Vagina (tissue), 2 donors: ENCODE measurements at places on chromosomes 13 and 19.

GRCh38 chr13:67549331-67549730 is 319.2 kb upstream of the PCDH9 start:
- no peak for DNase-seq

DNA sequence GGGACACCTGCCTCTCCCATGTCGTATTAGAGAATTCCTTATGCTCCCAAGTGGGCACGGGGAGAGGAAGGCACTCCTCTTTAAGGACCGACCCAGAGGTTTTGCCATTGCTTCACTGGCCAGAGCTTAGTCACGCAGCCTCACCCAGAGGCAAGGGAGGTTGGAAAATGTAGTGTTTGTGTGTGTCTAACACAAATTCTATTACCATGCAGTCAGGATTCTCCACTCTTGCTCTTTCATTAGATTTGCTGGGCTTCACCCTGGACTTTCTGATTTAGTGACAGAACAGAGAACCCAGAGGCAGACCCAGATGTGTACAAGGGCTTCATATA is 14.6 kb upstream of the NCCRP1 start:
- DNase-seq = no peak

DNA sequence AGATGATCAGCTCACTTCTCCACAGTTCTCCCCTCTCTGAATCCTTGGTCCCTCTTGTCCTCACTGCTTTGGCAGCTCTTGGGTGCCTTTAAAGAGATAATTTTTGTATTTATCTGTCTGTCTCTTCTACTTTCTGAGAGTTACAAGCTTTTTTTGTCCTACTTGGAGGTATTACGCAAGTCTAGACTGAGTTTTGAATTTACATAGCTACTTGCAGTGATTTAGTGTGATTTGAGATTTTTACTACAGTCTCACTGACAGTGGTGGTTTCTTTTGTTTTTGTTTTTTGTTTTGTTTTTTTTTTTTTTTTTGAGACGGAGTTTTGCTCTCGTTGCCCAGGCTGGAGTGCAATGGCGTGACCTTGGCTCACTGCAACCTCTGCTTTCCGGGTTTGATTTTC is 22.1 kb downstream of the URI1 start:
- no peak for DNase-seq

DNA sequence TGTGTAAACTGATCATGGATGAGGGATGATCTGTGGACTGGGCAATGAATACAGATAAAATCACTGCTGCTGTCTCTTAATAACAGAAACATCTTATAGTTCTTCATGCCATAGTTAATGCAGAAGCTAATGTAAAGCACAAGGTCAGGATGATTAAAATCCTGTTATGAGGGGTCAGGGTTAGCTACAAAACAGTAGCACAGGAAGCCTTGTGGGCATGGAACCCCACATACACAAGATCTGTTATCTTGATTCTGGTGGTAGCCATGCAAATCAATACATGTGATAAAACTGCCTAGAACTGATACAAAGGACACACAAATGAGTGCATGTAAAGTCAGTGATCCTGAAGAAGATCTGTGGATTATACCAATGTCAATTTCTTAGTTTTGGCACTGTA is 96.4 kb downstream of the KLF12 start:
- DNase-seq = no peak

DNA sequence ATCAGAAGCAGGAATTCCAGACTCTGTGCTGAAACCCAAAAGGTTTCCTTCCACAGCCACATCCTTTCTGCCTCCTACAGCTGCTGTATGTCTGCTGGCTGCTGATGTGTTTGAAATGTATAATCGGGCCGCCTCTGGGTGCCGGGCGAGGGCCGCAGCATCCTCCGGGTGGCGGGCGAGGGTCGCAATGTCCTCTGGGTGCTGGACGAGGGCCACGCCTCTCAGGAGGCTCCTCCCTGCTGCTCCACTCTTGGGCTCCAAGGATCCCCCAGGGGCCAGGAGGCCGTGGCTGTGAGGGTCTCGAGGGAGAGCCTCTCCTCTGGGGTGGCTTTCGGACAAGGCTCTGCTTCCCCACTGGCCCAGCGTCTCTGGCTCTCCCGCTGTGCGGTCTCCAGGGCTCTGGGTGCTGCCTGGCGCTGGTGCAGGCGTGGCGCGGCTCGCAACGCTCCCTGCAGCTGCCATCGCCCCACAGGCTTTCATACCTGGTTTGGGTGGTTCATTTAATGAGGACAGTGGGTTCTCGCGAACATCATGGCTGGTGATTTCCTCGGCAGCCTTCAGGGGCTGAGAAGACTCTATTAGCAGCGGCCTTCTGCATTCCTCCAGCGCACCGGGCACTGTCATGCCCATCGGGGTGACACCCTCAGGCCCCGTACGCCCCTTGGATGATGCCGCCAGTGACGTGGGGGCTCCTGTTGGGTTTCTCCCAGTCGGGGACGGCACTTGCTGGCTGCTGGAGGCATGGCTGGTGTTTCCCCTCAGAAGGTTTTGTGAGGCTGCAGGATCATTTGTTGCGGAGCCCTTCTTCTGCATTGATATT is 41.8 kb upstream of the GRTP1 start:
- peak; percentile 74 for DNase-seq

DNA sequence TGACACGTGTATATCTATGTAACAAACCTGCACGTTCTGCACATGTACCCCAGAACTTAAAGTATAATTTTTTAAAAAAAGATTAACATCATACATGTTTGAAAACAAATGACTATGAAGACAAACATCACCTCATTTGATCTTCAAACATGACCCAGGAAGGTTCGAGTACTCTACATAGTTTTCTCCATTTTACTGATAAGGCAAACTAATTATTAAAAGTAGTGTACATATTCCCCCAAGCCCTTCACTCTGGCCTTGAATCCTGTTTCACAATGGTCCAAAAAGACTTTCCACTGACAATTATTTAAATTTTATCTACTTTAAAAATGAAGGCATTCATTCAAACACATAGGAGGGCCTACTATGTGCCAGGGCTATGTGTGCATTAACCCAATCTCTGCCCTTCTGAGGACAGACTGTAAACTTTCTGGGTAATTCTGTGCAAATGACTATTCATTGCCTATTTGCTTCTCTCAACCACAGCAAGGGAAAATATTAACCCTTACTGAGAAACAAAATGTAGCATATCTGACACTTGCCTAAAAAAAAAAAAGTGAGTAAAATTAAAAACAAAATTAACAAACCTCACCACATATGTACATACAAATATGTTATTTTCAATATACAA is 22.1 kb downstream of the ATP7B start:
- DNase-seq = no peak

DNA sequence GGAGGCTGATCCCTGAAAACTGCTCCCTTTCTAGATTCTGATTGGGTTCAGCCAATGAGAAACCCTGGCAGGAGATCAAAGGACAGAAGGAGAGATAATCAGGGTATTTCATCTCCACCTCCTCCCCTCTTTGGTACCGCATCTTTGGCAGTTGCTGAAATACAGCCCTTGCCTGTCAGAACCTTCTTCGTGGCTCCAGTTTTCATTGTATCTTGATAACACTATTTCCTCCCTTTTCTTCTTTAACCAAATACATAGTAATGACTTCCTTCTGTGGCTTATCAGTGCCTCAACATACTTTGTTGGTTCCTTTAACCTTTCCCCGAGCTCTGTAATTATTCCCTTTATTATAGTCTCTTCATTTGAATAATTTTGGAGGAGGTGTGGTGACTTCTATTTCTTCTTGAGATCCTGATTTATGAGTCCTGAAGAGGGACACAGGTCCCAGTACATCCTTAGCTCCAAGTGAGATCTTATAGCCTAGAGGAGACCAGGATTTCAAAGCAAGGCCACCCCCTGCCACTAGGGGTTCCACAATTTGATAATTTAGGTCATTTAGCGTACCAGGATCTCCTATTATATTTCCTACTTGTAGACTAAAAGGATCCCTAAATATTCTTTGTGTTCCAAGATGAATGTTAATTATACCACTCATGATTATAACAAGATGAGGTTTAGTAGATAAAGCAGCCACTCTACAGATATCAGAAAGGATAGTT is 98.0 kb downstream of the EDNRB start:
- no peak for DNase-seq

DNA sequence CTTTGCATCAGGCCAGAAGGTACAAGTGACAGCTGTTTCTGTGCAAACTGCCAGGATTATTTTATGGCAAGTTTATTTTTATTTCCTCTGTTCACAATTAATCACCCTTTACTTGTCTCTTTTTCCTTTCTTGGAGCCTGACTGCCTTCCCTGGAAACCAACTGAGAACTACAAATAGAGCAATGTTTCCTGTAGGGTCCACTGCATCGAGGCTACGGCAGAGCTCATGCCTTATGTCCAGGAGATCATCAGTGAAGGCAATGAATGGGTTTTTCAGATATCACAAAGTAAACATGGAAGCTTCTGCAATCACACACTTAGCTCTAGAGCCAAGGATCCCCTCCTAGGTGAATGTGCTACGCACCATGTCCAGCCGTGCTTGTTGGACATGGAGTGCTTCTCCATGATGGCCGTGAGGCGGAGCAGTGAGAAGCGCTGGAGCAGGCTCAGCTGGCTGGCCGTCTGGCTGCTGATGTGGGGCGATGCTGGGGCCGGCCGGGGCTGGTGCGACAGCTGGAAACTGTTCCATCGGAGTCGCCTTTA is 110.9 kb downstream of the KL start:
- no peak for DNase-seq

- DNase-seq = no peak
Measured at GRCh38 chr13:98103942-98104880, 38.7 kb upstream of the FARP1 start.

DNA sequence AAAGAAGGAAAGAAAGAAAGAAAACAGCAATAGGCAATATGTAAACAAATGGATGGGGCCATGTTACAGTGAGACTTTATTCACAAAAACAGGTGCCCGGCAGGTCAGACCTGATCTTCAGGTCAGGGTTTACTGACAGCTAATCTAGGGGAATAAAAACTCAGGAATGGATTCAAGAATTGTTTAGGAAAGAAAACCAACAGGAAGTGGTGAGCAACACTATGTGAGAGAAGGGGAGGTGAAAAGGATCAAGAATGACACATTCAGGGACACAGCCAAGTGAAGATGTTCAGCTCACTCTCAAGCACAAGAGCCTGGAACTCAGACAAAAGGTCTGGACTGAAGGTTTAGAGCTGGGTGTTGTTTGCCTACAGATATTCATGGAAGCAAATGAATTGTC is 244.5 kb downstream of the EFNB2 start:
- DNase-seq = no peak

DNA sequence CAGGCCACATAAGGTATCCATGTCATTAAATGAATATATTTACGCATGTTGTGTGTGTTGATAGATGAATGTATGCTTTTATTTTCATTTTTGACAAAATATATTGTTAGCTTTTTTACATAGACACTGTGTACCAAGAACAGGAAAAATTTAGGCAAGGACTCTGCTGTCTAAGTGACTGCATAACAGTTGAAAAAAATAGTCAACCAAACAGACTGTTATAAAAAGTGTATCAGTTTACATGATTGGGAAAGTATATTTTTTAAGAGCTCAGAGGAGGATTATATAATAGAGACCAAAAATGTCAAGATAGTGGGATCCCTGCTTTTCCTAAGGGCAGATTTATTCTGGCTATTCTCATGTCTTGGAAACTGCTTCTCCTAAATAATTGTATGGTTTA is 858.0 kb downstream of the SLITRK1 start:
- DNase-seq = no peak

DNA sequence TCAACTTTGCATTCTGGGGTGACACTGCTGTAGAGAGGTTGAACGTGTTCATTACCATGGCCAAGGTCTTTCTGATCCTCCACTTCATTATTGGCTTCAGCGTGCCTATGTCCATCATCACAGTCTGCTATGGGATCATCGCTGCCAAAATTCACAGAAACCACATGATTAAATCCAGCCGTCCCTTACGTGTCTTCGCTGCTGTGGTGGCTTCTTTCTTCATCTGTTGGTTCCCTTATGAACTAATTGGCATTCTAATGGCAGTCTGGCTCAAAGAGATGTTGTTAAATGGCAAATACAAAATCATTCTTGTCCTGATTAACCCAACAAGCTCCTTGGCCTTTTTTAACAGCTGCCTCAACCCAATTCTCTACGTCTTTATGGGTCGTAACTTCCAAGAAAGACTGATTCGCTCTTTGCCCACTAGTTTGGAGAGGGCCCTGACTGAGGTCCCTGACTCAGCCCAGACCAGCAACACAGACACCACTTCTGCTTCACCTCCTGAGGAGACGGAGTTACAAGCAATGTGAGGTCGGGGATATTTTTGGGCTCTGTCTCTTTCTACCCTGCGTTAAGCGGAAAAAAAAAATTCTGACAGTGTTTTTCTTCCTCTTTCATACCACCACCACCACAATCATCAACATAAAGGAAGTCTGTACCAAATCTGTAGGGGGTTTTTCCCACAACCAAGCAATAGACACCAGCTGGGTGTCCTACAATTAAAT is 29.5 kb downstream of the FPR3 start:
- no peak for DNase-seq

DNA sequence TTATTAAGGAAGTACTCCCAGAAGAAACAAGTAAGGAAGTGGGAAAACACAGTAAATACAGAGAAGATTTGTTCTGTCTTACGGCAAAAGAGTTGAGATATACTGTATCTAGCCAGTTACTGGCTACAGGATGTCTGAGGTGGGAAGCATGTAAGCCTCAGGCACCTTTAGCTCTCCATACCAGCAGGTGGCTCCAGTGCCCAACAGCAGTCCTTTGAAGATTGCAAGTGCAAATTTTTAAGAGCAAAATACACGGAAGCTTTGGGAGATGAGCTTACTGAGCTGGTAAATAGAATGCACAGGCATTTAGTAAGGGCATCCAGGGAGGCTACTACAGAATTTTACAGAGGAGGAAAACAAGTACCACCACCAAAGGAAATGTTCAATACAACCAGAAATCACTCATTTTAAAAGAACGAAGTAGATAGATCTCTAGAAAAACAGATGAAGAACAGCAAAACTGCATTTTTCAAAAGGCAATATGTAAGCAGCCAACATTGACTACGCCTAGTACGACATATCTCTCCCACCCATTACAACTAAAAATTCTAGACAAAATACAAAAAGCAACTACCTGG is 57.9 kb upstream of the VSTM2B start:
- no peak for DNase-seq

GRCh38 chr19:15900504-15900903 is 2.6 kb upstream of the CYP4F2 start:
- DNase-seq = no peak

- DNase-seq = peak; percentile 99
Measured at GRCh38 chr13:100392709-100393630, 195.6 kb downstream of the GGACT start.

GRCh38 chr19:2032296-2032941 is 16.9 kb upstream of the BTBD2 start:
- DNase-seq = peak; percentile 97
